ENCODE measurements at places on chromosomes 7 and 10.

- no peak for DNase-seq
Measured at GRCh38 chr7:142838461-142839213, 16.2 kb upstream of the EPHB6 start.

DNA sequence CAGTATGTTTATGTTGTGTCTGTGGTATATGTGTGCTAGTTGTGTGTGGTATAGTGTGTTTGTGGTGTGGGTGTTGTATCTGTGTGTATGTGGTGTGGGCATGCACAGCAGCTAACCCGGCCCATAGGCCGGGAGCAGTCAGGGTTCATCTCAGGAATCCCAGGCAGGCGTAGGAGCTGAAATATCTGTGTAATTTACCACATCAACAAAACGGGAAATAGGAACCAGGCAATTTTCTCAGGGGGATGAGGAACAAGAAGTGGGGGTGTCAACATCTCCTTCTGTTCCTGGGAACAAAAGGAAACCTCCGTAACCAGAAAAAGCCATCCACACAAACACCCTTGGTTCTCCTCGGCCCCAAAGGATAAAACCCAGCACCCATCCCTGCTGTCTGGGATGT is 24.5 kb upstream of the ZNF488 start:
- no peak for DNase-seq

DNA sequence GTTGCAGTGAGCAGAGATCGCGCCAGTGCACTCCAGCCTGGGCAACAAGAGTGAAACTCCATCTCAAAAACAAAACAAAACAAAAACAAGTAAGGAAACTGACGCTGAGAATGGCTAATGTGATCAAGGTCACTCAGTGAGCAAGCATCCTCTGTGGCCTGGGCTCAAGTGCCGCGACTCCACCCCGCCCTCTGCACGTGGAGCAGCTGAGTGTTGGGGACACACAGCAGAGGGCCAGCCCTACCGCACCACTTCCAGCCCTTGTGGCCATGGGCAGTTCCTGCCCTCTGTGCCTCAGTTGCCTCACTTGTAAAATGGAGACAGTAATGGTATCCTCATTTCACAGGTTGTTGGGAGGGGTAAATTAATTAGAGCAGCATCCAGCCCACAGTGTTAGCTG is 21.0 kb upstream of the OPALIN start:
- no peak for DNase-seq

DNA sequence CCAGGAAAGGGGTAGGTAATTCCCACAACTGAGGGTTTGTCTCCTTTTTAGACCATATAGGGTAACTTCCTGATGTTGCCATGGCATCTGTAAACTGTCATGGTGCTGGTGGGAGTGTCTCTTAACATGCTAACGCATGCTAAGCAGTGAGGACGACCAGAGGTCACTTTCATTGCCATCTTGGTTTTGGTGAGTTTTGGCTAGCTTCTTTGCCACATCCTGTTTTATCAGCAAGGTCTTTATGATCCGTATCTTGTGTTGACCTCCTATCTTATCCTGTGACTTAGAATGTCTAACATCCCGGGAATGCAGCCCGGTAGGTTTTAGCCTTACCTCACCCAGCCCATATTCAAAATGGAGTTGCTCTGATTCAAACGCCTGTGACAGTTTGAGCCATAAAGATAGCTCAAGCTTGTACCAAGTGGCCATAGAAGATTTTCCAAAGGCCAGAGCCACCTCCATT is 176.0 kb upstream of the NAMPT start:
- peak; percentile 87 for DNase-seq

DNA sequence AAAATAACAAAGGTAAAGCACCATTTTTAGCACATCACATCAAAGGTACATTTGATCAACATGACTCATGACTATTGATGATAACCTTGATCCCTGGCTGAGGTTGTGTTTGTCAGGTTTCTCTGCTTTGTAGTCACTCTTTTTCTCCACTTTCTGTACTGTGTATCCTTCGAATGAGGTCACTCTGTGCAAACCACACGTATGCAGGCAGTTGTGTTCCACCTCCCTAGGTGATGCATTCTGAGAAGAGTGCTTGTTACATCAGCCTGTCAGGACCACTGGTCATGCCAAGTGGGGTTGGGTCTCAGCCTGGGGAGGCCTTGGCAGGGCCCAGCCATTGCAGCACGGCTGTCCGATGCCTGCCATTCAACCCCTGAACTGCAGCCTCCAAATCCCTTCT is 62.8 kb upstream of the GJD4 start:
- no peak for DNase-seq

GRCh38 chr7:138907850-138908249 is 73.3 kb downstream of the KIAA1549 start:
- DNase-seq: no peak

DNA sequence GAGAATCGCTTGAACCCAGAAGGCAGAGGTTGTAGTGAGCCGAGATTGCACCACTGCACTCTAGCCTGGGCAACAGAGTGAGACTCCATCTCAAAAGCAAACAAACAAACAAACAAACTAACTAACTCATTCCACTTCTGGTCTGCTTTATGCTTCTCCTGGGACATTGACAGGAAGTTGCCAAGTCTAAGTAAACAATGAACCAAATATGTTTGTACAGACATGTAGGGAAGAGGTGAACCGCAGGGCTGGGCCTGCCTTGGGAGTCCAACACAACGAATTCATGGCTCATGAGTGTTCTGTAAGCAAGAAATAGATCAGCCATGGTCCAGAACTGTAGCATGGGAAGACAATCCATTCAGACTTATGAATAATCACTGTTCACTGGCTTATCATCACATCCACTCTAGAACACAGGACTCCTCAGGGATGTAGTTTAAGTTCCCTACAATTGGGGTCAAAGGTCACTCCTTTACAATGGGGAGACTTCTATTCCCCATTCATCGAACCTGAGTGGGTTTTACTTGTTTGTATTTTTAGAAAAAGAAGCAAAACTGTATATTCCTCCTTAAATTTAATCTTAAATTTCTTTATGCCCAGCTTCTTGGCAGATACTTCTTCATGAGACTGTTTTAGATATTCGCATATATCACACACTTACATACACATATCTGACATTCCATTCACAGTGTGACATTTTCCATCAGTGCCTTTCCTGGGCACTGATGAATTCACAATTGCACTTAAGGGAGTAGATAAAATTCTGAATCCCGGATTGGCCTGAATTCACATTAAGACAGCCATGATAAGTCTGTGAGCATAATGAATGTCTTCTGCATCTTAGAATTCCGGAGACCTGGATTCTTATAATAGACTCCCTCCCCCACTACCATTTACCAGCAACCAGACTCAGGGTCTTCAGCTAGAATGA is 159.1 kb upstream of the EEPD1 start:
- no peak for DNase-seq

DNA sequence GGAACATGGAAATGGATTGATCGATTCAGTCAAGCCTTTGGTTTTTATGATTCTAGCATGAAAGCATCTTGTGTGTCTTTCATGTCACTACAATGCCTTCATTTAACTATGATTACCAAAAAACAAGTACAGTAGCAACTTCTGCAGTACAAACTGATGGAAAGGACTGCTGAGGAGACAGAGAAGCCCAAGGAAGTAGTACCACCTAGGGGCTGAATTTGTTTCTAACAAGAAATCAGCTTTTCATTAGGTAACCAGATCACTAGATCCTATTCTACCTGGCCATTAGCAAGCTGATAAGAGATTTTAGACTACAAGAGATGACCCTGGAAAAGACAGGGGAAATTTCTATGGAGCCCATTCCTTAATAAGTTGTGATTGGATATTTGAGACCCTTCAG is 3.2 kb upstream of the IFIT1 start:
- DNase-seq: peak; percentile 49

- no peak for DNase-seq
Measured at GRCh38 chr10:125134916-125135770, 25.2 kb downstream of the CTBP2 start.

- peak; percentile 19 for DNase-seq
Measured at GRCh38 chr10:118590334-118590733, 5.1 kb downstream of the PRLHR start.

DNA sequence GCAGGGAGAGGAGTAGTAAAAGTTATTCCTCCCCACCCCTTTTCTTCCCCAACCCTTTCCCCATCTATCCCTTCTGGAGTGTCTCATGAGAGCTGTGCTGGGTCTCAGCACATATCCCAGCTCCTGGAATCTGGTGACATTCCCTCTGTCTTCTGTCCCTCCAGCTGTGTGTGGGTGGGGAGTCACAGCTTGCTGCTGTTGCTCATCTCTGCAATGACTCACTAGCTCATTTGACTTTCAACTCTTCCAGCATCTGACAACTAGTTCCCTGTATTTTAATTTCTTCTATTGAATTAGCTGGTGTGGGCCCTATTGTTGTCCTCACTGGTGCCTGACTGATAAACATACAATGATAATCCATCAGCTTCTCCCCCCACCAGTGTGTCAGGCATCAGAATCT is 198.9 kb upstream of the AUTS2 start:
- peak; percentile 25 for DNase-seq

DNA sequence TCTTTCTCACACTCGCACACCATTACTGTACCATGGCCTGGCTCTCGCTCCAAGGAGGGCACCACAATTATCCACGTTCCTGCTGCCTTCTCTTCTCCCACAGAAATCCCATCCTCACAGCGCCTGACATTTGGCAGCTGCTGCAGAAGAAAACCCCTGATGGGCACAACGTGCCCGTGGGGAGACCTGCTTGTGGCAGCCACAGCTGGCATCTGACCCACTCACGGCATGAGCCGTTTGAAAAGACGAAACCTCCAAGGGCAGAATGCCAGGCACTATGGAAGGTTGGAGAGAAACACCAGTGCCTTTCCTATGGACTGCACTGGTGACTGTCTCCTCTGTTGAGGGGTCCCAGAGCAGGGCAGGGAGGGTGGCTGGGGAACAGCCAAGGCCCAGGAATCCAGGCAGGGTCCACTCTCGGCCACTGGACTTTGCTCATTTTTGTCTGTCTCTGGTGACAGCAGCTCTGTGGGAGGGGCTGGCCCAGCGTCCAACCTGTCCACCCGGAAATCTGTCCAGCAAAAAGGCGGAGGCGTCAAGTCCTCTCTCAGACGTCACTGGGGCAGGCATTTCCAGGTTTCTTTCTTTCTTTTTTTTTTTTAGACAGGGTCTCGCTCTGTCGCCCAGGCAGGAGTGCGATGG is 61.0 kb upstream of the MKRN1 start:
- no peak for DNase-seq

GRCh38 chr7:134343796-134344195 is 27.1 kb upstream of the SLC35B4 start:
- DNase-seq: no peak

- DNase-seq: no peak
Measured at GRCh38 chr7:102467581-102468477, 3.0 kb downstream of the LRWD1 start.

DNA sequence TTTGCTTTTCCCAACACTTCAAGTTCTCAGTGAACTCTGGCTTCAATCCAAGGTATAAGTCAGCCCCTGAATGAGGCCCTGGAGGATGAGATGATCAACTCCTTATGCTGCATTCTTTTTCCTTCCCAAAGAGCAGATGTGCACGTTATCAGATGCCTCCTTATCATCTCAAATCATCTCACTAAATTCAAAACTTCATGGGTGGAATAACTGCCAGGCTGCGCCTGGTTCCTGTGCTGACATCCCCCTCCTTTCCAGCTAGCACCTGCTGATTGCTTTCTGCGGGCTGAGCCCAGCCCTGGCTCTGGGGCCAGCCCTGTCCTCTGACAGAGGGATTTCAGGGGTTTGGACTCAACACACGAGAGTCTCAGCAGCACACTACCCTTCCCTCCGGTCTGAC is 44.9 kb downstream of the TLL2 start:
- DNase-seq: no peak

GRCh38 chr10:132396494-132397035 is 435 bp upstream of the PWWP2B start:
- DNase-seq: peak; percentile 62

GRCh38 chr10:123103944-123104343 is 31.8 kb upstream of the HMX3 start:
- peak; percentile 38 for DNase-seq

DNA sequence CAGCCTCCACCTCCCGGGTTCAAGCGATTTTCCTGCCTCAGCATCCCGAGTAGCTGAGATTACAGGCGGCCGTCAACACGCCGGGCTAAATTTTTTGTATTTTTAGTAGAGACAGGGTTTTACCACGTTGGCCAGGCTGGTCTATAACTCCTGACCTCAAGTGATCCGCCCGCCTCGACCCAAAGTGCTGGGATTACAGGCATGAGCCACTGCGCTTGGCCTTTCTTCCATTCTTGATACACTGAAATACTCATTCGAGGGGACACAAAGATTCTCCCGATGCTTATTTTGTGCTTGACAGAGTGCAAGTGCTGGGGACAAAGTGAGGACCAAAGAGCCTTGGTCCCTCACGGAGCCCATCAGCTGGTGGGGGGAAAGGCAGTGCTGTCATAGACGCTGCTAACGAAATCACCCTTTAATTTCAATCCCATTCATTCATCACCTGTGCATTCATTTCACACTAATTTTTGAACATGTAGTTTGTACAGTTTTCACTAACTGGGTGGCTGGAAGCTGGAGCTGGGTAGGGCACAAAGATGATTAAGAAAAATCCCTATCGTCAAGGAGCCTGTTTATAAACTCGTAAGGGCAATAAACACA is 621 bp upstream of the FAM133B start:
- DNase-seq: no peak

- no peak for DNase-seq
Measured at GRCh38 chr7:155371331-155371883, 73.7 kb downstream of the INSIG1 start.

- no peak for DNase-seq
Measured at GRCh38 chr7:17984288-17984687, 43.4 kb downstream of the PRPS1L1 start.

DNA sequence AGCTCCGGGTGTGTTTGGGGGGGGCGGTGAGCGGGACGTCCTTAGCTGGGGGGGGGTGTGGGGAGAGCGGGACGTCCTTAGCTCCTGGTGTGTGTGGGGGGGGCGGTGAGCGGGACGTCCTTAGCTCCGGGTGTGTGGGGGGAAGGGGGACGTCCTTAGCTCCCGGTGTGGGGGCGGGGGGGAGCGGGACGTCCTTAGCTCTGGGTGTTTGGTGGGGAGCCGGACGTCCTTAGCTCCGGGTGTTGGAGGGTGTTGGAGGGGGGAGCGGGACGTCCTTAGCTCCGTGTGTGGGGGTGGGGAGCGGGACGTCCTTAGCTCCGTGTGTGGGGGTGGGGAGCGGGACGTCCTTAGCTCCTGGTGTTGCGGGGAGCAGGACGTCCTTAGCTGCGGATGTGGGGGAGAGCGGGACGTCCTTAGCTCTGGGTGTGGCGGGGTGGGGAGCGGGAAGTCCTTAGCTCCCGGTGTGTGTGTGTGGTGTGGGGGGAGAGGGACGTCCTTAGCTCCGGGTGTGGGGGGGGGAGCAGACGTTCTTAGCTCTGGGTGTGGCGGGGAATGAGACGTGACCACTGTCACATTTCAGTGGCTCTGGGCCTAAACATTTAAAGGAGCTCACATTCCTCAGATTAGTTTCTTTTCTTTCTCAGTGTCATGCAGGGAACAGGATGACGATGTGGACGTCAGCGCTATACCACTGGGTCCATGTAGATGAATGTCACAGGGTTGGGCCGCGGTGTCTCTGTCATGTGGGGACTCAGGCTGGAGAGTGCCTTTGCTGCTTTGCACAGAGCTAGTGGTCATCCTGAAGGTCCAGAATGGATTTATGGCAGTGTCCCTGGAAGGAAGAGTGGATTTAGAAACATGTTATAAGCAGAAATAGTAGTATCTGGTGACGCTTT is 7.5 kb downstream of the DYNC2I1 start:
- peak; percentile 92 for DNase-seq

Measured in kidney tubule cell (primary cell).